ENCODE measurements at places on chromosomes 7 and 10.

GRCh38 chr7:72316148-72316547 is 96.0 kb downstream of the CALN1 start:
- no peak for DNase-seq

- DNase-seq = peak; percentile 81
Measured at GRCh38 chr10:93893646-93894515, at the start of gene SLC35G1. TSS of gene SLC35G1 (plus strand) at chr10:93893978. CDS start at chr10:93894034, 56 bp downstream.

- DNase-seq = no peak
Measured at GRCh38 chr7:86745013-86745745, 101.5 kb downstream of the GRM3 start.

- no peak for DNase-seq
Measured at GRCh38 chr7:18553605-18554003, 58.1 kb downstream of the HDAC9 start.

DNA sequence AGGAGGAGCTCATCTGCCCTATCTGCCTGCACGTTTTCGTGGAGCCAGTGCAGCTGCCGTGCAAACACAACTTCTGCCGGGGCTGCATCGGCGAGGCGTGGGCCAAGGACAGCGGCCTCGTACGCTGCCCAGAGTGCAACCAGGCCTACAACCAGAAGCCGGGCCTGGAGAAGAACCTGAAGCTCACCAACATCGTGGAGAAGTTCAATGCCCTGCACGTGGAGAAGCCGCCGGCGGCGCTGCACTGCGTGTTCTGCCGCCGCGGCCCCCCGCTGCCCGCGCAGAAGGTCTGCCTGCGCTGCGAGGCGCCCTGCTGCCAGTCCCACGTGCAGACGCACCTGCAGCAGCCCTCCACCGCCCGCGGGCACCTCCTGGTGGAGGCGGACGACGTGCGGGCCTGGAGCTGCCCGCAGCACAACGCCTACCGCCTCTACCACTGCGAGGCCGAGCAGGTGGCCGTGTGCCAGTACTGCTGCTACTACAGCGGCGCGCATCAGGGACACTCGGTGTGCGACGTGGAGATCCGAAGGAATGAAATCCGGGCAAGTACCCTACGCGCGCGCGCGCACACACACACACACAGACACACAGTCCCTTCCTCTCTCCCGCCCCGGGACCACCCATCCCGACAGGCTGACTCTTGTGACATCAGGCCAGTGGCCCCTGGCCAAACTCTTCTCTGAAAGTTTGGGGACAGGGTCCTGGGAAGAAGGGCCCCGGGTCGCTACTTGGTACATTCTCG is 538 bp downstream of the TRIM8 start:
- DNase-seq = peak; percentile 87

GRCh38 chr10:6217611-6218010 is 14.9 kb downstream of the PFKFB3 start:
- DNase-seq = no peak

- DNase-seq = no peak
Measured at GRCh38 chr7:38704751-38705150, 73.6 kb upstream of the AMPH start.

- DNase-seq = no peak
Measured at GRCh38 chr7:140981951-140982350, 32.8 kb downstream of the MRPS33 start.

DNA sequence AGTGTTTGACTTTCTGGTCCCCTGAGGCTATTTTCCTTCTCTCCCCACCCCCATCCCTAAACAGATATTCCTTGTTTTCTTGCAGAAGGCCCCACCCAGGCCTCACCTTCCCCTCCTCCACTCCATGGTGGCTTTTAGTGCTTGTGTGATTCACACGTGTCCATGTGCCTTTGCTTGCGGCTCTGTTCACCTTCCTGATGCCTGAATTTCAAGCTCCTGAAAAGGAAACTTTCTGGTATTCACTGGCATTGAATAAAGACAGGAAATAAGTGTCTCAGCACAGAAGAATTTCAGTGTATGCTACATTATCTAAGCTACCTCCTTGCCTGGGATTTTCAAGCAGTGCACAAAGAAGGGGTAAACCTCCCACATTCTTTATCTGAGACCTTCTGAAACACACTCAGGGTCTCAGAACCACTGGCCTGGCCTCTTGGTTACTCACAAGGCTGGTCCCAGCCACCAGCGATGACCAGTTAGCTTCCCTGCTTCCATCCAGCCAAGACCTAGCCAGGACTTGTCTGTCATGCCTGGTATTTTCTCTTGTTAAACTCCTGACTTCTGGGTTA is 17.2 kb upstream of the UBE2H start:
- DNase-seq = peak; percentile 70

DNA sequence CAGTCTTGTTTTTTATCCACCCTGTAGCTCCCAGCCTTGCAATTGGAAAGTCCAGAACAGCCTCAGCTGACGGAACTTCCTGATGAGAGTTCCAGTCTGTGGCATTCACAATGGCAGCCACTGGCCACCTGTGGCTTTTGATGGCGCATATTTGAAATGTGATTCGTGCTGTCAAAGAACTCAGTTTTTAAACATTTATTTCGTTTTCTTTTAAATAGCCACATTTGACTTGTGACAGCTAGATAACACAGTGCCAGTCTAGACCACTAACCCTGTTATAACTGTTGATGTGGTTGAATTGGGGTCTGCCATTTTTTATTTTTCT is 97.3 kb downstream of the INPP5A start:
- no peak for DNase-seq

- no peak for DNase-seq
Measured at GRCh38 chr7:80921130-80921529, 2.3 kb upstream of the SEMA3C start.

DNA sequence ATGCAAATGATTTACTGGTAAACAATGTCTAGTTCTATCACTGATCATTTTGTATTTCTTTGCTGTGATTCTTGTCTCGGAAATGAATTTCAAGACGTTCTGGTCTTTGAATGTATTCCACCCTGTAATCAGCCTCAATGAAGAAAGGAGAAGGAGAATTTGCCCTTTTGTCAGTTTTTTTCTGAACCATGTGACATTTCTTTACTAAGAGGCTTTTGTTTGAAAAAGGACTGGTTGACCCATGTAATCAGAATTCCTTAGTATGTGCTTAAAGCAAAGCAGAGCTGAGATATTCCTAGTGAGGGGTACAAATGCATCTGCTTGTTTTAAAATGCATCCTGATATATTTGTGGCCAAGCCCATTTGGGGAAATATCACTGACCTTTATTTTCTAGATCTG is 581.6 kb downstream of the ETV1 start:
- DNase-seq = no peak

- no peak for DNase-seq
Measured at GRCh38 chr10:43817368-43817767, 168.7 kb upstream of the ZNF32 start.

- DNase-seq = no peak
Measured at GRCh38 chr7:74017125-74017524, 10.8 kb upstream of the ELN start.

- no peak for DNase-seq
Measured at GRCh38 chr10:20406281-20407104, 490.6 kb downstream of the NEBL start.

GRCh38 chr7:31104361-31105255 is 52.5 kb downstream of the ADCYAP1R1 start:
- DNase-seq = no peak

DNA sequence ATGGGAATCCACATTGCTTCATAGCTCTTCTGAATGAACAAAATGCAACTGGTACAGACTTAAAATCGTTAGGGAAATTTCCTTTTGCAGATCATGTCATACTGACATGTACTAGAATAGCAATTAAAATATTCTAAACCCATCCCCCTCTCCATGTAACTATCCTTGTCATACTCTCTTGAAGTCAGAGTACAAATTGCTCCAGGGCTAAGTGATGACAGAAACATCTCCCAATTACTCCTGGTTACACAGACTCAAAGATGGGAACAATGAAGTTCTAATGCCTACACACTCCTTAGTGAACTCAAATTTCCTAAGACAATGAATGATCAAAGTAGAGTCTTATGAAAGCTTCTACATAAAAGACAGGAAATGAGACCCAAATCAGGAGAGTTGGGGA is 87.2 kb downstream of the PDE1C start:
- no peak for DNase-seq

DNA sequence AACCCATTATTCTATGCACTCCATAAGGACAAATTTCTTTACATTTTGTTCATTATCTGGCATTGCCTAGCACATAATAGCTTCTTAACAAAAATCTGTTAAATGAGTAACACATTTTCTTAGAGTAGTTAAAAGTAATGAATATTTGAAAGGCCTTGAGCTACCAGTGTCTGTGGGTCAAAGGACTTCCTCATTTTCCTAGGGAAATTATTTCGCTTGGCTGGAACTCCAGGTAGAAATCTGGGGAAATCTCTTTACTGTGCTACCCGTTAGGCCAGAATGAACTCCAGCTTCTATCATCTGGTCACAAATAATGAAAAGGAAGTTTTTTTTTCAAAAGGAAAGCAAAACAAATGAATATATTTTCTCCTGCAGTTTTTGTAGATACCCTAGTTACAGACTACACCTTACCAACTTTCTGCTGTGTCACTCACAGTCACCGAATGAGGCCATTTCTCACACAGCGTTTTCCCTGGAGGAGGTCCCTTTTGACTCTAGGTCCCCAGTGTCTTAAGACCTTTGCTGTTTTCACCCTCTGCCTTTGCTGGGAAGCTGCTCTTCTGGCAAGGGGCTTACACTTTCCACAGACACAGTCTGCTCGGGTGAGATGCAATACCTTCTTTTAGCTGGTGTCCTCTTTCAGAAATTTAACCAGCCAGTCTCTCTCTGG is 1.6 kb downstream of the SAMD9L start:
- no peak for DNase-seq

DNA sequence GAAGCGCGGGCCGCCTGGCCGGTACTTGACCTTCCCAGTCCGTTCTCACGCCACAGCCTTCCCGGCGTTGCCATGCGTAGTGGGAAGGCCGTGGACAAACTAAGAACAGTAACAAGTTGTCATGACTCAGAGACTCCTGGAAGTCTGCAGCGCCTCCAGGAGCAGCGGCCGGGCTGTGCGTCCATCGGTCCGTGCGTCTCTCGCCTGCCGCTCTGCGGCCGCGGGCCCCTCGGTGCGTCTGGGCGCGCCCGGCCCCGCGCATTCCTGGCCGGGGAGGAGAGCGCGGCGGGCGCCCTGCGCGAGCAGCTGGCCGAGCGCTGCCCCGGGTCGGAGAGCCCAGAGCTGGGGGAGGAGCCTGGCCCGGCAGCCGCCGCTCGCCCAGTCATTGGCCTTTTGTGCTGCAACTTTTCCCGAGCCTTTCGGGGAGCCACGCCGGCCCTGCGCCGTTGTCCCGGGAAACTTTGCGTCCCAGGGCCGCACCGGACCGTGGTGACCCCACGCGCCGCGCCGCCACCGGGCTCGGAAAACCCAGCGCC is 123.7 kb downstream of the TACC2 start:
- DNase-seq = peak; percentile 73

- DNase-seq = no peak
Measured at GRCh38 chr7:3585826-3586225, 284.8 kb downstream of the SDK1 start.

GRCh38 chr7:155268921-155269650 is 28.6 kb upstream of the INSIG1 start:
- no peak for DNase-seq

GRCh38 chr7:139827042-139827441 is 2.0 kb upstream of the TBXAS1 start:
- no peak for DNase-seq

DNA sequence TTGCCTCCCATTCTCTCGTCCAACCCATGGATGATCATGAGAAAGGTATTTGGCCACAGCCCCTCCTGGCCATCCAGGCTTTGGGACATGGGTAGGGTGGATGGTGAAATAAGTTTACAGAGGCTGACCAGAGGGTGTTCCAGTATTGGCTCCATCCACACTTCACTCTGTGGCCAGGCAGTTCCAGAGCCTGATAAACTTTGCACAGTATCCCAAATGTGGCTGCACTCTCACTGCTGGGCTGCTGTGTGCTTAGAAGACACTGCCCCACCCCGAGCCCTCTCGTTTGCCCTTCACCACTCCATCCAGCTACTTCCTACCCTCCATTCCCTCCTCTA is 72.0 kb upstream of the ZMIZ1 start:
- no peak for DNase-seq

- no peak for DNase-seq
Measured at GRCh38 chr10:2263561-2263960, 526.2 kb upstream of the ADARB2 start.

GRCh38 chr10:79222186-79222585 is 125.1 kb upstream of the PPIF start:
- no peak for DNase-seq

Measured in HAP-1 (cell line).